Fibroblast of skin of right biceps (primary cell): ENCODE measurements at places on chromosomes 6 and 20.

DNA sequence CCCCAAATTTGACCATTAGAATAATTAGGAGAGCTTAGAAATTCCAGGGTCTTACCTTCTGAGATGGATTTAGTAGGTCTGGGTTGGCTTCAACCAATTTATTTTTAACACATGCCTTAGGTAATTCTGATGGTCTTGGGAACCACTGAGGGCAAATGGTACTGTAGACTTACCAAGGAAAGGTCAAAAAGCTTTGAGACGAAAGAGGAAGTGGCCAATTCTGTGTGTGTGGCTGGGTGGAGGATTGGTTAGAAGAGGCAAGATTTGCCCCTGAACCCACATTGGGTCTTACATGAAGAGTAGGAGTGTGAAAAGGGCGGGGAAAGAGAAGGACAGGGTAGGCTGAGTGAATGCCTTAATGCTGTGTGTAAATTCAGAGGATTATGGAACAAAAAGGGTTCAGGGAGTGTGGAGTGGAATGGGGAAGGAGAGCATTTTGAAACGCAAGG, 2.7 kb downstream of the ITCH start:
- no peak for DNase-seq

DNA sequence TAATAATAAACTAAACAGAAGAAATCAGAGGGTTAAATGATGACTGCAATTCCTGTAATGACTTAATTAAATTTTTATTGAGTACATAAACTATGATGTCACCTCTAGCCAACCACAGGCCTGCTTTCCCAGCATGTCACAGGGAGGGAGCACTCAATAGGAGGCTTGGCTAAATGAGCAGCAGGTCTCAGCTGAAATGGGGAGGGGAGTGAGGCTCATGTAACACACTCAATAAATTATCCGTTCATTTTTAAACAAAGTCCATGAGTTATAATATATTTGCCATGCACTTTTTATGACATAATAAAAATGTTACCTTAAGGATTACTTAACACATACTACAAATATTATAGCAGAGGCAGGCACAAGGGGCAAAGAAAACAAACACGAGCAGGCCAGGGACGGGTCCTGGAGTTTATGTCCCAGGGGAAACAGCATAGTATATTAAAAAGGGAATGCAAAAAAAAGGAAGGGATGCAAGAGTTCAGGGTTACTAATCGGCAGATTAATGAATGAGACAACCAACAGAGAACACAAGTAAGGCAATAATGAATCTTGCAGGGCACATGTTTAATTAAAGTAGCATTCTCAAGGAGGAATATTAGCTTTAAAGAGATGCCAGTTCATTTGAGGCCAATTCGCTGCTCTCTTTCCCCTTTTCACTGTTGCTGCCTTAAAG, 27.1 kb upstream of the FAM83C start:
- DNase-seq = peak; percentile 85

DNA sequence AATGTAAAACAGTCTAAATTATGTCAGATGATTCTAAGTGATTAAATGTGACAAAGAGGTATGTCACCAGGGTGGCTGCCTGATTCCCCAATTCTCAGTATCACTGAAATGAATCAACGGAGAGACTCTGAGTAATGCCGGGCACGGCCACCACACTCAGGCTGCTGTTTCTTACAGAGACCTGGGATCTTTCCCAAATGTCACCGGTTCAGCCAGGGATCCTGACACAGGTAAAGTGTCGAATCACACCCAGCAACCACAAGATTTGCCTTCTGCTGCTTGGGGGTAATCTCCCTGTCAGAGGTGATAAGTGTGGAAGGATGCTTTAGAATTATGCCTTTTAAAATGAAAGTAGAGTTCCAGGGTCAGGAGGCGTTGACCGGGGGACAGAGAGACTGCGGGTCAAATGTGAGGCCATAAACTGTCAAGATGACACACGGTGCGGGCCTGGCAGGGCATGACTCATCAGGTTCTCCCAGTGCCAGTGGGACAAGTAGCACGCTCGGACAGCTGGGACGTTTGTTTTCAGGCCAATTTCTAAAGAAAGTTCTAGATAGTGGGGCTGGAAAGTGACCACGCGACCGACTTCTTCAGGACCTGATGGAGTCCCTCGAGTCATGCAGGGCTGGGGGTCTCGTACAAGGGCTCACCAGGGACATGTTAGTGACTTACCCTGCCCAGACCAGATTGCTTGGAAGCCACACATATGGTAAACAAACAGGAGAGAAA, 48.9 kb downstream of the PRDM1 start:
- DNase-seq = no peak

DNA sequence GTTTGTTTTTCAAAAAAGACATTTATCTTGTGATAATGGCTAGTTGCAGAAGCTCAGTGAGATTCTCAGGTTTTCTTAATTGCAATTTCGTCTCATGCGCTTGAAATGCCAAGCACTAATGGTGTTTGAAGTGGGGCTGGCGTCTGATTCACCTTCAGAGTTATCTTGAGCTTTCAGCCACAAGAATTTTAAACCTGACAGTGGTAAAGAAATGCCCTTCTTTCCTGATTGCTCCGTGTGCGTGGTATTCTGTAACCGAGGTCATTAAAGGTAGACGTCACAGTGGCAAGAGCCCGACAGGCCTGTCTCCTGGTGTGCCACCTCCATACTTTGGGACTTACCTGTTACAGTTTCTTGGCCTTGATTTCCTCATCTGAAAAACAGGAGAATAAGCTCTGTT, 126.5 kb upstream of the QKI start:
- DNase-seq = no peak

GRCh38 chr6:31721351-31722020, at the start of gene LY6G6C:
TSS of gene LY6G6C (minus strand) at chr6:31721746. CDS start at chr6:31721679, 67 bp downstream.
- DNase-seq = no peak

DNA sequence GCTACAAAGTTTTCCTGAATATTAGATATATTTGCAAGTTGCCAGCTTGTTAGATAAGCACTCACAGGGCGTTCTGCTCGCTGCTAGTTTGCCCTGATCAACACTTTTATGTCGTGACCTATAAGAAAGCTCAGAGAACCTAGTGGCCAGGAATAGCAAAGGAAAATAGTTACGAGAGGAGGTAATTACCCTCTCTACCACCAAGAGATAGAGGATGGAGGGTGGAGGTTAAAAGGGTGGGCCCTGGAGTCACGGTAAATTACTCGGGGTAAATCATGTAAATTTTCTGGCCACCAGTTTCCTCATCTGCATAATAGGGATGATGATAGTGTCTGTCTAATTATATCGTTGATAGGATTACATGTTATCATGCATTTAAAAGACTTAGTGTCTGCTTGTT, 87.2 kb downstream of the JPH2 start:
- no peak for DNase-seq

- DNase-seq = no peak
Measured at GRCh38 chr20:38128691-38129090, 36.4 kb downstream of the TGM2 start.

DNA sequence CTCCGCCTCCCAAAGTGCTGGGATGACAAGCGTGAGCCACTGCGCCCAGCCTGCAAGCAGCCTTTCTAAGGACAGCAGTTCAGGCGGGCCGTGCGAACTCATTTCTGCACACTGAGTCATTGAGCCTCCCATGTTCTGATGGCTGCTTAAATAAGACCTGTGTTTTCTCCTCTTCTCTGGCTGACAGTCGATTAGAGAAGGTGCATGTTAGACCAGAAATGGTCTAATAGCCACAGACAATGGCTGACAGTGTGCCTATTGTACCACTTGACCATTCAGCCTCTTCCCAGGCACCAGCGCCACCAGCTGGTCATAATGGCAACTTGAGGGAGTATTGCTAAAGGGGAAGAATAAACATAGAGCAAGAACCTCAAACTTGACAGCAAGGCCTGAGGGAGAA, 6.2 kb downstream of the CST11 start:
- peak; percentile 29 for DNase-seq

- DNase-seq = no peak
Measured at GRCh38 chr6:117601811-117602150, 530 bp downstream of the GOPC start.

DNA sequence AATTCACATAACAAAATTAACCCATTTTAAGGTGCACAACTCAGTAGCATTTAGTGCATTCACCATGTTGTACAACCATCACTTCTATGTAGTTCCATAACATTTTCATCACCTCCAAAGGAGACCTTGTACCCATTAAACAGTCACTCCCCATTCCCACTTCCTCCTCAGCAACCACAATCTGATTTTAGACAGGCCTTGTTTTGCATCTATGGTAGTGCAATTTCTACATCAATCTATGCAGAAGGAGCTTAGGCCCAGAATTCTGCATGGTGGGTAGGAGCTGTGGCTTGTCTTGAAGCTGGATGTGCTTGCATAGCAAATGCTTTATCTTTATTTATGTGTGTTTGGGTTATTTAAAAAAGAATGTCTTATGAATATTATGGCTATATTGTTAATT, 13.5 kb upstream of the HLA-DQA1 start:
- DNase-seq = no peak

- DNase-seq = no peak
Measured at GRCh38 chr20:37907330-37907676, 4.4 kb downstream of the VSTM2L start.

DNA sequence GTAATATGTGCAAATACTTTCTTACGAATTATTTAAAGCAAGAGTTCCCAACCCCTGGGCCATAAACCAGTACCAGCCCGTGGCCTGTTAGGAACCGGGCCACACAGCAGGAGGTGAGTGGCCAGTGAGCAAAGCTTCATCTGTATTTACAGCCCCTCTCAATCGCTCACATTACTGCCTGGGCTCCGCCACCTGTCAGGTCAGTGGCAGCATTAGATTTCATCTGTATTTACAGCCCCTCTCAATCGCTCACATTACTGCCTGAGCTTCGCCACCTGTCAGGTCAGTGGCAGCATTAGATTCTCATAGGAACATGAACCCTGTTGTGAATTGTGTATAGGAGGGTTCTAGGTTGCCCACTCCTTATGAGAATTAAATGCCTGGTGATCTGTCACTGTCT, 142.0 kb downstream of the RNASET2 start:
- no peak for DNase-seq

DNA sequence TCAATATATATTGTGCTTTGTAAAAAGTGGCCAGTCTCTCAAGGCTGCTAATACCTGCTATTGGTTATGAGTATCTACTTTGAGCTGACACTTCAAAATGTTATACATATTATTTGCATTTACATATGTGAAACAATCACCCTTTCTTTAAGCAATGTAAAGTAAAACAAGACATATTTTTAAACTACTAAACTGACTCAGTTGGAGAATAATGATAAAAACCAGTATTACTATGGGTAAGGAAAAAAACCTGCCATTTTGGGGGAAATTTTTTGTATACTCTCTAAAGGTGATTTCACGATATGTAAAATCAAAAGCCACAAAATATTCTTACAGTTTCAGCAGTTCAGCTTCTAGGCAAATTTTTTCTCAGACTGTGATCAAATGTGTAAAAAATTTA, 232.3 kb downstream of the PRL start:
- DNase-seq = no peak

GRCh38 chr6:6766230-6766905, 177.8 kb downstream of the LY86 start:
- DNase-seq = no peak

DNA sequence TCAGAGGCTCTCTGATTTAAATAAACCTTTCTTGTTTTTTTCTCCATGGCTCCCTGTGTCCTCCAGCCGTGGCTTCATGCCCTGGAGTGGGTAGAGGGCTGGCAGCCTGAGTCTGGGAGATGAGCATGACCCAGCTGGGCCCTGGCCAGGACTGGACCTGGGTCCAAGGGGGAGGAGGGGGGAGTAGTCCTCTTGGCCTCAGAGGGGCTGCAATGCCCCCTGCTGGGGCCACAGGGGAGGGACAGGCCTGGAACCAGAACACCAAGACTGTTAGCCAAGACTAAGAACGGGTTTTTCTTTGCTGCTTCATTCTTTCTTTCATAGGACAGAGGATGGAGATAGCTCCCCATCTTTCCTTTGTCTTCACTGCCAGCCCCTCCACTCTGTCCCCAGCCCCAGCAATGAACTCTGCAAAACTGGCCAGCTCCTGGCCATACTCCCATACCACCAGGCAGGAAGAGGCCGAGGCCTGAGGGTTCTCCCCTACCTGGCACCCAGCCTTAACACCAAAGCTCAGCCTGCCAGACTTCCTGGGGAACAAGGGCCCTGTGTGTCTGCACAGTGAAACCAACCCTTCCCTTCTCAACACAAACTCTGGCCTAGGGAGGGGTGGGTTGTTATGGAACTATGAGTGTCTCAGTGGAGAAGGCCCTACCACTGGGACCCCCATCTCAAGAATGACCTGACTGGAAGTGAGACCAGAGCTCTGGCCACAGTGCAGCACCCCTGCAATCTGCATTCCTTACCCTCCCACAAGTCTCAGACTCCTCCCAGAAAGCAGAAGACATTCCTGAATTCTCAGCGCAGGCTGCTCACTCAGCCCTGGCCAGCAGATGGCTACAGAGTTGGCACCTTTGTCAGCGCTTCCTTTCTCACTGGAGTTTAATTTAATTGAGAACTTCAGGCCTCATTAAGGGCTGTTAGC, 11.0 kb downstream of the SLC29A1 start:
- peak; percentile 74 for DNase-seq

DNA sequence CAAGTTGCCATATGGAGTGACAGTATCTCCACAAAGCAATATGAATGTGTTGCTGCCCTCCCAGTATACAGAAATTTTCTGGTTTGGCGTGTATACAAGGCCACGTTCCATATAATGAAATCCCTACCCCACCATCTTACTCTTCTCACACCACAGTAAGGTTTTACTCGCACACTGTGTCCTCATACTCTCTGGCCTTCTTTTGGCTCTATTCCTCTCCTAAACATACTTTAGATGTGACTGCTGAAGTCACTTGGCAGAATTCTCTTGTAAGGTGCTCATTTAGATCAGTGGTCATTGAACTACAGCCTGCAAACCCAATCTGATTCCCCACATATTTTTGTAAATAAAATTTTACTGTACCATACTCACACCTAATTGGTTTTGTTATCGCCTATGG, 123.2 kb downstream of the RFPL4B start:
- peak; percentile 36 for DNase-seq

DNA sequence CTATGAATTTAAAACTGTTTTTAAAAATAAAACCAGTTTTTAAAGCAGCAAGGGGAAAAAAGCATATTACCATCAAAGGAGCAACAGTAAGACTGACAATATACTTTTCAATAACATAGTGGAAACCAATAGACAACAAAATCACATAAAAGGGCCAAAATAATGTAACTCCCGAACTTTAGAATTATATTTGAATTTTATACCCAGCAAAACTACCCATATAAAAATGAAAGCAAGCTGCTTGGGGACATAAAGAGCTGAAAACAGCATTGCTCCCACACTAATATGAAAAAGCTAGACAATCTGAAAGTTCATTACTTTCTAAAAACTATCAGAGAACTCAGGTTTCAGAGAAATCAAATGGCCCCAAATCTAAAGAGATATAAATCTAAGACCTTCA, 199.4 kb upstream of the ARID1B start:
- no peak for DNase-seq
